ENCODE measurements at places on chromosomes 1 and 21. TPM values are rescaled to one million over a fixed set of nuclear protein-coding genes. Genes with fewer than 3 reads are reported as not detected.

RASSF5 gene
- 8.2 TPM for total RNA-seq

- H3K36me3 ChIP-seq, result peaks cover 3% of the 10 kb centered on the region
- DNase-seq, result no peak
- H3K27ac ChIP-seq, result no peak overlapping the region
- H3K4me1 ChIP-seq, result peaks cover 13% of the 10 kb centered on the region
Observed at GRCh38 chr1:25458541-25459298, 28.0 kb downstream of the MACO1 start.

CFAP141 gene
- total RNA-seq, result not detected

DNA sequence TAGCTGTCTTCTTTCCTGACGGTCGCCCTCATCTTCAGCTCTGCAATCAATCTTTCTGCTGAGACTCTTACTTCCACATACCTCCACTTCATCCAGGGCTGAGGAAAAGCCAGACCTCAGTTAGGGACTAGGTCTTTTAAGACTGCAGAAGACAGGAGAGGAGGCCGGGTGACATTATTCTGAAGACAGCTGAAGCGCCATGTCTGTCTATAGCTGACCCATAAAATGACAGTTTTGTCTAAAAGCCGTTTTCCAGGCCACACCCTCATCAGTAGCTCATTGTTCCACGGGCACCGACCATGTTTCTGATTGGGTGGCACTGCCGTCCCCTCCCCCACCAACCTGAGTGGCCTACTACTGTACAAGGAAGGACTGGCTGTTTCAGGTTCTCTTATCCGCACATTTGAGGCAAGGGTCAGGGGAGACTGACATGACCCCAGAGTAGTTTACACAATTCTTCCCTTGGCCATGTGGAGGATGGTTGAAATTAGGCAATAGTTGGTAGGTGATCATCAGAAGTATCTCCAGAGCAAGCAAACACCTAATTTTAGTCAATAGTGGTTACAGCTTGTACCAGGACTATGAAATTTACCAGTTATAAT is at the start of gene ADCY10:
ADCY10 (minus strand) TSS at position 240 of the 602 bp plus-strand sequence. CDS start 8,994 bp downstream, outside the sequence.
- no peaks in the 10 kb centered on the region for H3K36me3 ChIP-seq
- H3K4me3 ChIP-seq, result no peak within 1 kb of the TSS
- no peak for DNase-seq
- H3K4me1 ChIP-seq, result peaks cover 33% of the 10 kb centered on the region
- no peak within 1 kb of the TSS for H3K27ac ChIP-seq
